ENCODE measurements at places on chromosomes 6 and 20.
A peak's percentile ranks its signal among the peaks of the same experiment; 100 is the strongest.

DNA sequence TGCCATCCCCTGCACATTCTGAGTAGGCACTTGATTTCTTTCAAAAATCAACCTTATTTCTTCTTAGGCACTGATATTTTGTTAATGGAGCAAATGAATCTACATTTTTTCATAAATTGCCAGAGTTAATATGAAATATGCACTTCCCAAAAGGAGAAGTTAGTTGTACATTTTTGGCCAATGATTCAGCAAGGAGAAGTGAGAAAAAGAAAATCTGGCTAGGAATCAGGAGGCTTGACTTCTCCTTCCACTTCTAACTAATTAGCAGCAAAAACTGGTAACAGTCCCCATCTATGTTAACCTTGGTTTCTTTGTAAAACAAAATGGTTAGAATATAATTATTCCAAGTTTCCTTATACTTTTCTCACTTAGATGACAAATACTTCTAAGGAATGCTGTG, 7.0 kb upstream of the DSE start:
- no peak for DNase-seq
- no peak overlapping the region for H3K27ac ChIP-seq
- no peaks in the 10 kb centered on the region for H3K36me3 ChIP-seq
- H3K4me1 ChIP-seq: no peaks in the 10 kb centered on the region

DNA sequence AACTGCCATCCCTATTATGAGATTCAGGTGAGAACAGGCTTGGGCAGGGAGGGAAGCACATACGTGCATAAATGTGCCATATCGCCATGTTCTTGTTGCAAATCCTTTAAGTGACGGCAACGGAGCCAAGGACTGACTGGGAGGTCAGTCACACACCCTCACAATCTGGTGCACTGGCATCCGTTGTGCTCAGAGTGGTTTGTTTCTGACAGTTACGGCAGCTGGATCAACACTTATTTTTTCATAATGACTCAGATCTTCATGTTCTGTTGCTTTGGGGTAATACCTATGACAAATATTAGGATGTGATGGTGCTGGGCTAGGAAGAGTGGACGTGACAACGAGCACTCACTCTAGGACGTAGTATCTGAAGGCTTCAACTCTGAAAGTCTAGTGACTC, 56.2 kb upstream of the PREP start:
- H3K4me1 ChIP-seq: no peaks in the 10 kb centered on the region
- H3K27me3 ChIP-seq: peaks cover 19% of the 10 kb centered on the region
- H3K36me3 ChIP-seq: no peaks in the 10 kb centered on the region
- no peak overlapping the region for H3K27ac ChIP-seq

GRCh38 chr6:21082091-21082490, 511.5 kb upstream of the SOX4 start:
- no peak overlapping the region for H3K27ac ChIP-seq
- H3K36me3 ChIP-seq: peaks cover 2% of the 10 kb centered on the region

GRCh38 chr20:62822788-62823651, 6.2 kb downstream of the COL9A3 start:
- H3K4me1 ChIP-seq: peaks cover 4% of the 10 kb centered on the region
- no peak overlapping the region for H3K27ac ChIP-seq
- no peaks in the 10 kb centered on the region for H3K36me3 ChIP-seq
- H3K27me3 ChIP-seq: peaks cover 35% of the 10 kb centered on the region
- peak; percentile 68 for DNase-seq

DNA sequence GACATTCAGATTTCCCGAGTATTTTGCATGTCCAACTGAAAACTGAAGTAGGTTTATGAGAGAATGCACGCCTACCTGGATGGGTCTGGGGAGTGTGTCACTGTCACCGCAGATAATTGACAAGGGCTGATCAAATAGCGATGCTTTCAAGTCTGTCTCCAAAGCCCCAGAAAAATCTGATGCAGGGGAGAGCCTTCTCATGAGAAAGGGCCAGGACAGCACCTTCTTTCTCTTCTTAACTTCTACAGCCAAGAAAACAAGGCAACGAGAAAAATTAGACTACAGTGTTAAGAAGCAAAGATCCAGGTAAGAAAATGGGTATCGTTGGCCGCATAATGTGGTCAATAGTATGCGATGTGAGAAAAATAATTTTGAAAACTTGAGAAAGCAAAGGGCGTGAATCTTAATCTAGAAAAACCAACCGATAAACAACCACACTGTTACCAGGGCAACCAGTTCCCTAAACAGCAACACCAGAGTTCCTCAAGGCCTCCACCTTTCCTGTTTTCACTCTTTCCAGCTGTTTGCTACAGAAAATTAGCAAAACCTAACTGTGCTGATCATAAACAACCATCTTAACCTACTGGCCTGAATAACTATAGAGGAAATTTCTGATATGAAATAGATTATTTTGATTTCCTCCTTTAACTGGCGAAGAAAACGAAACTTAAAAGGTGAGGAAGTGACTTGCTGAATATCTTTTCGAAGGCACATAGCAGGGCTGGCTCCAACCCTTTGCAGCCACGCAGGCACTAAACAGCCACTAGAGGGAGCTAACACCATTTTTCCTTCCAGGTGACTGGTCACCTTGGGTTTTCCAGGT, 2.6 kb downstream of the TAGAP start:
- DNase-seq: peak; percentile 83
- peaks cover 66% of the 10 kb centered on the region for H3K4me1 ChIP-seq
- no peaks in the 10 kb centered on the region for H3K27me3 ChIP-seq
- H3K4me3 ChIP-seq: peak overlapping the region; percentile 96
- peaks cover 68% of the 10 kb centered on the region for H3K36me3 ChIP-seq

GRCh38 chr6:27280064-27280539, 32.0 kb downstream of the POM121L2 start:
- peak overlapping the region; percentile 19 for H3K27ac ChIP-seq
- H3K36me3 ChIP-seq: peaks cover 11% of the 10 kb centered on the region
- H3K27me3 ChIP-seq: peaks cover 80% of the 10 kb centered on the region
- peaks cover 7% of the 10 kb centered on the region for H3K4me1 ChIP-seq
- H3K4me3 ChIP-seq: peak overlapping the region; percentile 23
- no peak for DNase-seq

- no peak overlapping the region for H3K4me3 ChIP-seq
- no peaks in the 10 kb centered on the region for H3K4me1 ChIP-seq
- H3K36me3 ChIP-seq: no peaks in the 10 kb centered on the region
- peaks cover 16% of the 10 kb centered on the region for H3K27me3 ChIP-seq
- no peak for DNase-seq
These were observed 16.9 kb upstream of the SLC22A2 start for GRCh38 chr6:160275511-160276003.

DNA sequence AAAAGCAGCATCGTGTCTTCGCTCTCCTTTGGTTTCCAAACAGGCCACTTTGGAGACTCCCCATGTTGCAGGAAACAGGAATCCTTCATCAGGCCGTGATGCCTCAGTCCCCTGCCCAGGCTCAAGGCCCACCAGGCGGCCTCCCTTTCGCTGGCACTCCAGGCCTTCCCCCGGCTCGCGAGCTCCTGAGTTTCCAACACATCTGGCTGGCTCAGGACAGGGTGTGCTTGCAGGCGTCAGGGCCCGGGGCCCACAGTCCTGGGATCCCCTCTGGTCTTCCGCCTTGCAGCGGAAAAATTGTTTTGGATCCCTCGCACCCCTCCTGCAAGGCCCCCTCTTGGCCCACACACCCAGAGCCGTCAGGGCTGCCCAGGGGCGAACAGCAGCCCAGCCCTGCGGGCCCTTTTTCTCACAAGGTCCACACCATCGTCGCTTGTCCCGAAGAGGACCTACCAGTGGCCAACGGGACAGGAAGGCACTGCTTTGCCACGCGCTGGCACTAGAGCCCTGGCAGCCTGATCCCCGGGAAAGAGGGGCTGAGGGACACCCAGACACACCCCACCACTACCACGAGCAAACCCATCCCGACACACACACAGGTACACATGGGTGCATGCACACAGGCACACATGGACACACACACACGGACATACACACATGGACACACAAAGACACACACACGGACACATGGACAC, 1930.9 kb upstream of the DEFB115 start:
- peaks cover 4% of the 10 kb centered on the region for H3K36me3 ChIP-seq
- peaks cover 42% of the 10 kb centered on the region for H3K27me3 ChIP-seq
- H3K27ac ChIP-seq: peak overlapping the region; percentile 24
- no peak overlapping the region for H3K4me3 ChIP-seq
- peaks cover 13% of the 10 kb centered on the region for H3K4me1 ChIP-seq

DNA sequence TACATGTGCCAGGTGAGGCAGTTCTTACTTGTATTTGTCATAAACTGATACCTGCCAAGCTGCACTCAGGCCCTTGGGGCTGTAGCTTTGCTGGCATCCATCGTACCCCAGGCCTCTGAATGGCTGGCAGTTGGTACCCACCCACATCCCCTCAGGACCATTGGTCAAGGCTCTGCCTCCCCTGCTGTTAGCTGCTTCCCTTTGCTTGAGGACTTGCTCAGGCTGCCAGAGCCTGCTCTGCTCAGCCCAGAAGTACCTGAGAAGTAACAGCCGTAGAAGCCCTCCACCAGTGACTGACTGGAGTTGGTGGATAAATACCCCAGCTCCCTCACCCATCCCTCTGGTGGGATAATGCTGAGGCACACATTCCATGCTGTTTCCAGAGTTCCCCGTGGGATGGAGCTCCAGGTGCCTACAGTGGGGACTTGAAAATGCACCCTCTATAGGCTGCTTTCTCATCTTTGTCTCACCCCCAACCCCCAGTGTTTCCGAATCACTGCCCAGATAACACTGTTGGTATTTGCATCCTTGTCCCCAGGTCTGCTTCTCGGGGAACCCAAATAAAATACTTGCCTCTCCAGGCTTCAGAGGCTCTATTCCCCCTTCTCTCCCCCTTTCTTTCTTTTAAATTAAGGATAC, 7.3 kb downstream of the EBF4 start:
- H3K4me1 ChIP-seq: peaks cover 1% of the 10 kb centered on the region

DNA sequence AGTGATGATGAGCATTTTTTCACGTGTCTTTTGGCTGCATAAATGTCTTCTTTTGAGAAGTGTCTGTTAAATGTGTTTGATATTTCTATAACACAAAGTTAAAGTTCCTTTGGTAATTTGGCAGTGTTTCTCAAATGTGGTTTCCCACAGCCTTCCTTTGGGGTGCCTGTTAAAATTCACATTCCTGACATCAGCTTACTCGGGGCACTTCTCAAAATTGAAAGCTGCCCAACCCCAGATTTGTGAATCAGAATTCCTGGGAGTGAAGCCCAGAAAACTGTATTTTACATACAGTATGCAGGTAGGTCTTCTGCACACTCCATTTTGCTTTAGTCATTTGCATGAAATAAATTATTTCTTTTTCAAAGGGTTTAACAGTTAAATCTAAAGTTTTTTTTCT, 207.9 kb downstream of the GMPR start:
- H3K36me3 ChIP-seq: peaks cover 9% of the 10 kb centered on the region
- H3K4me3 ChIP-seq: no peak overlapping the region
- peaks cover 8% of the 10 kb centered on the region for H3K4me1 ChIP-seq
- H3K27ac ChIP-seq: peak overlapping the region; percentile 12
- no peaks in the 10 kb centered on the region for H3K27me3 ChIP-seq

- no peaks in the 10 kb centered on the region for H3K36me3 ChIP-seq
- no peak overlapping the region for H3K4me3 ChIP-seq
- no peak for DNase-seq
These were observed 16.6 kb downstream of the DSE start for GRCh38 chr6:116387374-116387773.

DNA sequence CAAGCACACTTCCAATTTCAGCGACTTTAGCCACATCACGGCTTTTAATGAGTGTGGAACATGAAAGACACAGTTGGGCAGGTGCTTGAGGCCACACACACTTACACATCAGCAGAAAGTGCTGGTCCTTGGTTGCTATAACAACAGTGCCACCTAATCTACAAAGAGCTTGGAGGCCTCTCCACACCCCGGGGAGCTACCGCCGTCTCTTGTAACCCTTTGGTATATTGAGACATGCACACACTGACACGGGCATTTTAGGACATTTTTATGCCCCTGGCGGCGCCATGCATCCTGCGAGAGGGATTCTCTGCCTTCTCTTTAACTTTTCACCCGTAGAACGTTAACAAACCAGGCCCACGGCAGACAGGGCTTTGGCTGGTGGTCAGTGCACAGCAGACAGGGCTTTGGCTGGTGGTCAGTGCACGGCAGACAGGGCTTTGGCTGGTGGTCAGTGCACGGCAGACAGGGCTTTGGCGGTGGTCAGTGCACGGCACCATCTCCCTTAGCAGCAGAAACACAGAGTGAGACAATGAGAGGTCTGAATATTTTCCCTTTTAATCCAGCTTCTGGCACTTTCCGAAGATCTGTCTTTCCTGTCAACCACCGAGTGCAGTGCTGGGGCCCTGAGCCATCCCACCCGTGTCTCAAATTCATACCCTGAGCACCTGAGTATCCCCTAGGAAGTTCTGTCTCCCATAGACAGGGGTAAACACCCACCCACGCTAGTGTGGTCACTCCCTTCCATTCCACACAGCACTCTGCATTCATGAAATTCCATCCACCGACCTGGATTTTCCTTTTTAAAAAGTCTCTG, 116.6 kb upstream of the RPS6KA2 start:
- no peak for DNase-seq
- H3K4me3 ChIP-seq: no peak overlapping the region
- H3K27me3 ChIP-seq: no peaks in the 10 kb centered on the region
- peaks cover 4% of the 10 kb centered on the region for H3K4me1 ChIP-seq
- H3K27ac ChIP-seq: no peak overlapping the region
- H3K36me3 ChIP-seq: no peaks in the 10 kb centered on the region

- no peak for DNase-seq
- H3K27me3 ChIP-seq: peaks cover 3% of the 10 kb centered on the region
- no peak overlapping the region for H3K27ac ChIP-seq
- H3K4me3 ChIP-seq: no peak overlapping the region
- H3K4me1 ChIP-seq: no peaks in the 10 kb centered on the region
These were observed 126.6 kb downstream of the MTFR2 start for GRCh38 chr6:136123468-136123867.

- peaks cover 16% of the 10 kb centered on the region for H3K27me3 ChIP-seq
- no peaks in the 10 kb centered on the region for H3K36me3 ChIP-seq
- peaks cover 23% of the 10 kb centered on the region for H3K4me1 ChIP-seq
These were observed 53.5 kb upstream of the LRFN2 start for GRCh38 chr6:40640599-40641227.

- no peak overlapping the region for H3K4me3 ChIP-seq
- H3K27ac ChIP-seq: no peak overlapping the region
- peak; percentile 8 for DNase-seq
- H3K4me1 ChIP-seq: no peaks in the 10 kb centered on the region
These were observed 59.7 kb downstream of the EDN3 start for GRCh38 chr20:59359906-59360725.

- no peaks in the 10 kb centered on the region for H3K36me3 ChIP-seq
- DNase-seq: no peak
- no peak overlapping the region for H3K4me3 ChIP-seq
- peaks cover 7% of the 10 kb centered on the region for H3K27me3 ChIP-seq
- no peak overlapping the region for H3K27ac ChIP-seq
These were observed 102.6 kb downstream of the PERP start for GRCh38 chr6:138004430-138005287.

- H3K4me1 ChIP-seq: peaks cover 54% of the 10 kb centered on the region
- no peaks in the 10 kb centered on the region for H3K27me3 ChIP-seq
- H3K4me3 ChIP-seq: no peak overlapping the region
- H3K27ac ChIP-seq: peak overlapping the region; percentile 12
- DNase-seq: no peak
These were observed 8.1 kb upstream of the ZC3H12D start for GRCh38 chr6:149492798-149493343.

GRCh38 chr20:17327185-17328148, 100.6 kb downstream of the PCSK2 start:
- H3K27me3 ChIP-seq: peaks cover 7% of the 10 kb centered on the region
- no peak overlapping the region for H3K4me3 ChIP-seq
- no peak for DNase-seq
- no peaks in the 10 kb centered on the region for H3K36me3 ChIP-seq
- no peak overlapping the region for H3K27ac ChIP-seq
